Anterior cingulate cortex (tissue), 58 donors: ENCODE measurements at places on chromosomes 7 and 10.

GRCh38 chr10:22679608-22680007 is 34.8 kb downstream of the PIP4K2A start:
- no peak for DNase-seq

GRCh38 chr7:31695859-31696614 is 9.0 kb downstream of the PPP1R17 start:
- DNase-seq = no peak

DNA sequence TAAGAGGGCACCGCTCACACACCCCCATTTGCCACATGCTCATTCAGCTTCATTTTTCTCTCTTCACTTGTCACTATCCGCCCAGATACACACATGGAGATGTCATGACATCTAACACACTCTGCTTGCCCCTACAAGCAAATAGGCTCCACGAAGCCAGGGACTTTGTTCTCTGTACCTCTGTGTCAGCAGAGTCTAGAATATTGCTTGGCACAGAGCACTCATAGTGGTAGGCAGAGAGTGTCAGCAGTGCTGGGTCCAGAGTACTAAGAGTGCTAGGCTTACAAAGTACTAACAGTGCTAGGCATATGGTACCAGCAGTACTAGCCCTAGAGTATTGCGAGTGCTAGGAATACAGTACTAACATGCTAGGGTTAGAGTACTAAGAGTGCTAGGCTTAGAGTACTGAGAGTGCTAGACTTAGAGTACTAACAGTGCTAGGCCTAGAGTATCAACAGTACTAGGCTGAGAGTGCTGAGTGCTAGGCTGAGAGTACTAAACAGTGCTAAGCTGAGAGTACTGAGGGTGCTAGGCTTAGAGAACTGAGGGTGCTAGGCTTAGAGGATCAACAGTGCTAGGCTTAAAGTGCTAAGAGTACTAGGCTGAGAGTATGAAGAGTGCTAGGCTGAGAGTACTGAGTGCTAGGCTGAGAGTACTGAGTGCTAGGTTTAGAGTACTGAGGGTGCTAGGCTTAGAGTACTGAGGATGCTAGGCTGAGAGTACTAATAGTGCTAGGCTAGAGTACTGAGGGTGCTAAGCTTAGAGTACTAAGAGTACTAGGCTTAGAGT is 166.1 kb downstream of the PRKAG2 start:
- no peak for DNase-seq

DNA sequence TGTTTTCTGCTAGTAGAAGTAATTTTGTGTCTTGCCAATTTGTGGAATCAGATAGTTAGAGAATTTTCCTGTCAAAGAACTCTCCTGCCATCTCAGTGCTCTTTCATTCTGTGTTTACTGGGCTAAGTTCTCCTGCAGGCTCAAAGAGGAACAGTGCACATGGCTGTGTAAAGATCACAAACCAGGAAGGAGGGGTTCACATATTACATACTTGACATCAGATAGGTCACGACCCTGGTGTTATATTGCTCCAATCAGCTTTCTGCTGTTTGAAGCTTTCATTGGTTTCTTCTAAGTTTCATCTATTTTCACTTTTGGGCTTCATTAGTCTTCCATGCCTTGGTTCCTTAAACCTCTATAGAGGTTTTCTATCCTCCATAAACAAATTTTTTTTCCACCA is 13.5 kb upstream of the ELMO1 start:
- no peak for DNase-seq

DNA sequence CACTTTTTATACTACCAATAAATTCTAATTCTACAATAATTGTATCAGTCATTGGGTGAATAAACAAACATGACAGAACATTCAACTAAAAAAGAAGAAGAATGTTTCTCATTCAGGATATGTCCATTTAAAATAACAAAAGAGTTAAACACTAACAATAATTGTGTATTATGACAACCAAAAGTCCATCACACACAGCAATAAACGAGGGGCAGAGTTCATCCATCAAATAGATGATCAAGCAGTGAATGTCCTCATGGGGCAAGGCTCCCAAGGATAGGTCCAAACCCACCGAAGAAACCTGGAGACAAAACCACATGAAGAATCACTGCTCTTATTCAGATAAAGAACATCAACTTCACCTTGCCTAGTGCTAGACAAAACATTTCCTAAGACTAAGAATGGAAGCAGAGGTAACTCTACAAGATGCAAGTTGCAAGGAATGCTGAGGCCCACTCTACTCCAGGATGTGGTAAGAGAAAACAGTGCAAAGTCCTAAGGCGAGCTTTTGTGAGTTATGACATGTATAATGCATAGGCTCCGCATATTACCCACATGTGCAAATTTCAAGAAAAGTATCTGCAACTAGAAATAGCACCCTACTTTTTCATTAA is 115.1 kb downstream of the PARD3 start:
- no peak for DNase-seq
